ENCODE measurements at places on chromosomes 12 and 14. TPM values are rescaled to one million over a fixed set of nuclear protein-coding genes. Genes with fewer than 3 reads are reported as not detected.

IFT81 gene
- total RNA-seq: 10.6 TPM

HOXC12 gene
- not detected for total RNA-seq

GRCh38 chr12:8677362-8677761, 14.7 kb upstream of the MFAP5 start:
- DNase-seq: no peak
- no peak overlapping the region for H3K4me3 ChIP-seq
- H3K4me1 ChIP-seq: no peaks in the 10 kb centered on the region
- no peaks in the 10 kb centered on the region for H3K27me3 ChIP-seq
- no peak overlapping the region for H3K27ac ChIP-seq

DNA sequence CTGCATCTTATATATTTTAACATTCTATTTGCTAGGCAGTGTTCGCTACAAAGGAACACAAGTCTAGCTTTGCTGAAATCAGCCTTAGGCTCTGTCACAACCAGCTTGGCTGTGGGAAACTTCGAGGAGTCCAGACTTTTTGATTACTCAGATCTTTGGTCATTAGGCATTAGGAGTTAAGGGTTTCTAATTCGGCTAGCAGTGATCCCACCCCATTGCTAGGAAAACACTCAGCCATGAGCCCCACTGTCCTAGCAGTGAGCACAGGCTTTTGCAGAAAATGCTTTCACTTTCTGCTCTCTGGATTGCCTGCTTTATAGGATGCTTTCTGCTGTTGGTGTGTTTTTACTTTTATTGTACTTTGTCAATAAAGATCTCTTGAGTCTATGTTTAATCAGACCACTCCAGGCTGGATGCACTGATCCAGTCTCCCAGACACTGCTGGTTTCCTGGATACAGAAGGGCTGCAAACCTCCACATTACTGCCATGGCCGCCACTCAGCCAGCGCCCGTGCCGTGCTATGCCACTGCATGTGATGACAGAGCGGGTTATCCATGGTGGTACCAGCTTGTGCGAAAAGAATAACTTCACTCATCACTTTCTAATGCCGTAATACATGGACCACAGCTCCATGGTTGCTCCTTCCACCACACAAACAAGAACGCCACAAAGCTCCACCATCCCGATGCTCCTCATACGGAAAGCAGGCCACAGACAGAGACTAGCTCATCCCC, 41.0 kb upstream of the PYGL start:
- H3K4me3 ChIP-seq: no peak overlapping the region
- no peaks in the 10 kb centered on the region for H3K36me3 ChIP-seq
- DNase-seq: no peak

HSP90B1 gene
- total RNA-seq: 398 TPM

- no peak overlapping the region for H3K27ac ChIP-seq
- H3K4me3 ChIP-seq: no peak overlapping the region
- no peaks in the 10 kb centered on the region for H3K36me3 ChIP-seq
- DNase-seq: peak; percentile 20
These were observed 100.5 kb upstream of the SSTR1 start for GRCh38 chr14:38107216-38107631.

KRT79 gene
- total RNA-seq: not detected
